Activated CD4-positive, alpha-beta T cell treated with anti-CD3 and anti-CD28 coated beads, Interleukin-2, amount 10 ng/mL, durations not matched to agents 7 days and 5 days (primary cell): ENCODE measurements at places on chromosomes 3 and 15. TPM values are rescaled to one million over a fixed set of nuclear protein-coding genes. Genes with fewer than 3 reads are reported as not detected.

GRCh38 chr3:16299746-16300145, 34.7 kb downstream of the OXNAD1 start:
- DNase-seq: no peak
- H3K27me3 ChIP-seq: no peaks in the 10 kb centered on the region
- H3K4me1 ChIP-seq: peaks cover 94% of the 10 kb centered on the region
- peak overlapping the region; percentile 81 for H3K4me3 ChIP-seq

Gene FEZF2
- not detected for total RNA-seq

- H3K4me1 ChIP-seq: no peaks in the 10 kb centered on the region
- no peaks in the 10 kb centered on the region for H3K36me3 ChIP-seq
- H3K27ac ChIP-seq: no peak overlapping the region
- peaks cover 12% of the 10 kb centered on the region for H3K27me3 ChIP-seq
- no peak overlapping the region for H3K4me3 ChIP-seq
Observed at GRCh38 chr3:154151969-154152368, 30.8 kb downstream of the ARHGEF26 start.

Gene SH2D7
- total RNA-seq: not detected

Gene MUSTN1
- total RNA-seq: not detected

- H3K27me3 ChIP-seq: no peaks in the 10 kb centered on the region
- H3K4me3 ChIP-seq: no peak overlapping the region
- H3K36me3 ChIP-seq: peaks cover 7% of the 10 kb centered on the region
- H3K4me1 ChIP-seq: peaks cover 9% of the 10 kb centered on the region
- DNase-seq: no peak
Observed at GRCh38 chr3:33648793-33649192, 69.3 kb downstream of the CLASP2 start.

DNA sequence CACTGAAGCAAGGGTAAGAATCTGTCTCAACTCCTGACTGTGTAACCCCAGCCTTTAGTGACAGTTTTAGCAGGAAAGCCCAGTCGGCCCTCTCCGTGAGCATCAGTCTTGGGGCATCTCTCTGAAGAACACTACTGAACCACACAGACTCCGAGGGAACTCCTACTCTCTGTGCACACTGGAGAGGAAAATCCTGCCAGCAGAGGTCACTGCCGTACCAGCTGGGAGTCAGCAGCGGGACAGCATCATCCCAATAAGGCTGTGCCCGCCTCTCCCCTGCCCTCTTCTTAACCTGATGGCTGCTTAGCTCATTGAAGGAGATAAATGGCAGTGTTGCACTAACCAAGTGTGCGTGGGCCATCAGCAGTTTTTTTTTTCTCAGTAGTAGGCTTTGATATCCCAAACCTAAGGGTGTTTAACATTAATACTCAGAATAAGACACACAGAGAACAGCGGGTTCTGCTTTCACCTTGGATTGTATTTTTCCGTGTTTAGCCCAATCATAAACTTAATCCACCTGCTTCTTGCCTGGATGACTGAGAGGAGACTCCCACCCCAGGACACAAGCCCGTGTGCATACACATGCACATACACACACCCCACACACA, 26.6 kb upstream of the RASA2 start:
- peaks cover 5% of the 10 kb centered on the region for H3K36me3 ChIP-seq
- no peak overlapping the region for H3K4me3 ChIP-seq
- no peak overlapping the region for H3K27ac ChIP-seq
- no peaks in the 10 kb centered on the region for H3K27me3 ChIP-seq

DNA sequence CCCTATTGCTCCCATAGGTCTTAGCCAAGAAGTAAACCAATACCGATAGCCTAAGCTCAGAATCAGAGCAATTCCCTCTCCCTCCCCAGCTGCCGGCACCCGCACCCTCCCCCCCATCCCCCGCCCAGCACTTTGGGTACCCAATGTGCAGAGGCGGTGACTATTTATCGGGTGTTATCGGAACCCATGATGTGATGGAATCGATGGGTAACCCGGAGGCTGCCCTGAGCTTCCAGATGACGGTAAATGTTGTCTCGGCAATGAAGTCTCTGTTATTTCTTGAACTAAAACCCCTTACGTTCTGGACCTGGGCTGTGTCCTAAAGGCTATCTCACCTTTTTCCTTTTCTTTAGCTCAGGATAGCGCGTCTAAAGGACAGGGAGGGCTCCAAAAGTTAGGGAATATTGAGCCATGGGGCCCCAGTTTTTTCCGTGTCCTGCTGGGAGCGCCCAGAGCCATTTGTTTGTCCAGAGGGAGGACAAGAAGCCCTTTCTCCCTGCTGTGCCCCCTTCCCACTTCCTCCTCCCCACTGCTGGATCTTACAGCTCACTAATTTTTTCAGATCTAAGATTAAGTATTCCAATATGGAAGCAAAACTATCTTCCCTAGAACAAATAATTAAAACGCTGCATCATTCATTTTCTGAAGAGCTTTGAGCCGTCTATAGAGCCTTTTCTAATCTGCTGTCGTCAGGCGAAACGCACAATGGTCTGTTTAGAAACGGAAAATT, 1.5 kb downstream of the SLITRK3 start:
- DNase-seq: no peak
- H3K36me3 ChIP-seq: no peaks in the 10 kb centered on the region
- H3K27me3 ChIP-seq: peaks cover 54% of the 10 kb centered on the region
- H3K4me3 ChIP-seq: no peak overlapping the region
- no peak overlapping the region for H3K27ac ChIP-seq
- peaks cover 3% of the 10 kb centered on the region for H3K4me1 ChIP-seq

Gene FGF12
- not detected for total RNA-seq

GRCh38 chr15:85636351-85636750, 158.4 kb downstream of the KLHL25 start:
- H3K36me3 ChIP-seq: peaks cover 36% of the 10 kb centered on the region
- peaks cover 21% of the 10 kb centered on the region for H3K4me1 ChIP-seq

Gene TF
- total RNA-seq: 0.45 TPM
